ENCODE measurements at places on chromosomes 6 and 20.

GRCh38 chr6:44105993-44106740, 21.1 kb downstream of the MRPL14 start:
- DNase-seq: no peak

DNA sequence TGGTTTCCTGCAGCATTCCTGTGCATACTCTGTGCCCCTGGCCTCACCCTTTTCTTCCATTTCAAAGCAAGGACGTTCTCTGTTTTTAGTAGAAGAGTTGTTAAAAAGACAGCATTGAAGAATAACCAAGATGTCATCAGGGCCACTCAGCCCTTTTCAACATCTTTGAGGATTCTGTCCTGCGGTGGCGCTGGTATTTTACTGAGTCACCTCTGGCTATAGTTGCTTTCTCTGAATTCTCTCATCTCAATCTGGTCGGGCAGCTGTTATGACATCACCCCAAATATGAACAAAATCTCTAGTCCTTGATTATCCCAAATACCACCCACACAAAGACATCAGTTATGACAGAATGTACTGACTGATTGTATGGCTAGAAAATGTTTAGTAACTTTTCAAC, 204.2 kb downstream of the GRIK2 start:
- DNase-seq: no peak

DNA sequence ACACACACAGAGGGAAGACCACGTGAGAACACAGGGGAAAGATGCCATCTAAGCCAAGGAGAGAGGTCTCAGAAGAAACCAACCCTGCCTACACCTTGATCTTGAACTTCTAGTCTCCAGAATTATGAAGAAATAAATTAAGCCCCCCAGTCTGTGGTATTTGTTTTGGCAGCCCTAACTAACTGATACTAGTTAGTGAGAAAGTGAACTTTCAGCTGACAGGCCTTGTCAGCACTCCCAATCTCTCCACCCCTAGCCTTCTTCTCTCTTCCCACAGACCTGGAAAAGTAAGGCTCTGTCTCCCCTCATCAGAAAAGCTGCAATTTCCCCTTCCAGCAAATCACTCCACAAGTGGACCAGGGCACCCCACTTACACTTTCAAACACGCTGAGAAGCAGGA, 108.6 kb upstream of the CDYL start:
- no peak for DNase-seq

DNA sequence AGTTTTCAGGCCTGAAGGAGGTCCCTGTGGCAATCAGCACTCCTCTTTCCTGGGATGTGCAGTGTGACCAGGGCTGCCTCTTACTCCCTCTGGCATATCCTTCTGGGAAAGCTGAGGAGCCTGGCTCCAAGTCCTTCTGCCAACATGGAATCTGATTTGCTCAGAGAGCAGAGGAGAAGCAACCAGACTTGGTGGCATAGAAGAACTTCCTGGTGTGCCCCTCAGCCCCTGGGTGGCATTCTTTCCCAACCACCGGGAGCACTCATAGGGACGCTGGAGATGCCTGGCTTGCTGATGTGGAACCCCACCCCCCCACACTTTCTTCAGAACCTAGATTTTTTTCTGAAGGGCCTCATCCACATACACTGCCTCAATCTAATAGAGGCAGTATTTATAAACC, 107.6 kb upstream of the TRAF3IP2 start:
- no peak for DNase-seq

DNA sequence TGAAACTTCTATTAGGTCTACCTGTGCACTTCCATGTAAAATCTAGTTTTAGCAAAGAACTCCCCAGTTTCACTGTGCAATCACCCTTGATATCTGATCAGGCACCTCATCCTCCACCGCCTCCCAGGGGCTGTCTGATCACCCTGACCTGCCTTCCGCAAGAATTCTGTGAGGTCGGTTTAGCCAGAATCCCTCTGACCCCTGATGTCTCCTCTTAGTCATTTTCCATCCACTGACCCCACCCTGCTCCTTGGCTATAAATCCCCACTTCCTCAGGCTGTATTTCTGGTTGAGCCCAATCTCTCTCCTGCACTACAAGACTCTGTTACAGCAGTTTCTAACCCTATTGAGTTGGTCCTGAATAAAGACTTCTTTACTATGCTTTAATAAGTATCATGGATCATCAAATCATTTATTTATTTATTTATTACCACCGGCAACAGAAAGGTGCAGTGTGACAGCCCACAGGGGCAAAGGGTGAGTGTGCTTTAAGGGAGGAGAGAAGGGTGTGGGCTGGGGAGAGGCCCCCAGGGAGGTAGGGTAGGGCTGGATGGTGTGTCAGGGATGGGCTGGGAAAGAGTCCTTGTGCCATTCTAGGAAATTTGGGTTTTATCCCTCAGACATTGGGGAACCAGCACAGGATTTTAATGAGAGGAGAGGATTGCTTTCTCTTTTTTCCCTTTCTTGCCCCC, 11.2 kb upstream of the SERPINB6 start:
- no peak for DNase-seq

- DNase-seq: no peak
Observed at GRCh38 chr20:36543184-36544133, 2.1 kb downstream of the MYL9 start.

DNA sequence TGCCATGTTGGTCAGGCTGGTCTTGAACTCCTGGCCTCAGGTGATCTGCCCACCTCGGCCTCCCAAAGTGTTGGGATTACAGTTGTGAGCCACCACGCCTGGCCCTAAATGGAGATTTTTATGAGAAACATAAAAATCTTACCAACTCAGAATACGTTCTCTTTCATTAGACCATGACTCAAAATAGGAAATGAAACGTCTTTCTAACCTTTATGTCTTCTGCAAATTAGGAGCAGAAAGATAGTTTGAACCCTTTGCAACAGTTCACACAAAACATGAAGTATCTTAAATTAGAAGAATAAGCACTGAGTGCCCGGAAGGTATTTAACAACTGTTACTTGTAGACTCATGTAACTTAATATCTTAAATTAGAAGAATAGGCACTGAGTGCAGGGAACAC, 48.3 kb downstream of the AHI1 start:
- no peak for DNase-seq

- DNase-seq: no peak
Observed at GRCh38 chr6:20791074-20791473, 256.8 kb downstream of the CDKAL1 start.

- no peak for DNase-seq
Observed at GRCh38 chr20:2138396-2138795, 36.8 kb downstream of the STK35 start.

GRCh38 chr6:40640599-40641227, 53.5 kb upstream of the LRFN2 start:
- DNase-seq: no peak

GRCh38 chr6:14072084-14072483, 45.5 kb upstream of the CD83 start:
- DNase-seq: no peak

GRCh38 chr6:167122827-167123657, at the start of gene CCR6:
Gene CCR6, plus strand, starts transcription at chr6:167123096. Its CDS starts 13,039 bp downstream, at chr6:167136135.
- no peak for DNase-seq

- no peak for DNase-seq
Observed at GRCh38 chr6:104940893-104941728, 15.8 kb upstream of the LIN28B start.
